CD4-positive, alpha-beta T cell treated with Interleukin-1 beta for 1 hour (primary cell): ENCODE measurements at places on chromosomes 7 and 10.

- no peak for DNase-seq
These were observed 32.6 kb upstream of the HABP2 start for GRCh38 chr10:113520261-113520660.

- no peak for DNase-seq
These were observed 757.3 kb downstream of the TYW1 start for GRCh38 chr7:67753891-67754290.

- no peak for DNase-seq
These were observed 12.2 kb upstream of the LAT2 start for GRCh38 chr7:74197449-74198124.

- DNase-seq: no peak
These were observed 718.3 kb downstream of the GRID1 start for GRCh38 chr10:85648279-85648754.

DNA sequence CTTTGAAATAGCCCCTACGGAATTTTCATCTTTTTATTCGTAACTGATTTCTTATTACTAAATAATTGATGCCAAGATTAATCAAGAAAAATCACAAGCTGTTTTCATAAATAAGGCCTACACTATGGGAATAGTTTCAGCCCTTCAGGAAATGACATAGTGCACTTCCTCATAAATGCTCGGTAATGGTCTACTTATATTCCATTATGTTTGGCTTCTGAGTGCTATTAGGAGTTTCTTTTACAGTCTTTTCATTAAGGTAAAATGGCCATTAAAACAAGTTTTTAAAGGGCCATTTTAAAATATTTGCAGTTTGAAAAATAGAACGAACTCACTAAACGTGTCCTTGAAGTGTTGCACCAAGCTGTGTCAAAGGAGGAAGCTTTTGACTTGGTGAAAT, 174.5 kb downstream of the DNAH11 start:
- no peak for DNase-seq

GRCh38 chr7:26759108-26759507, 105.3 kb downstream of the SKAP2 start:
- DNase-seq: no peak

- no peak for DNase-seq
These were observed 118.0 kb downstream of the BUB3 start for GRCh38 chr10:123272171-123272570.
